ENCODE measurements at places on chromosomes 3 and 15.

- DNase-seq = no peak
Measured at GRCh38 chr3:81789691-81790090, 28.2 kb upstream of the GBE1 start.

DNA sequence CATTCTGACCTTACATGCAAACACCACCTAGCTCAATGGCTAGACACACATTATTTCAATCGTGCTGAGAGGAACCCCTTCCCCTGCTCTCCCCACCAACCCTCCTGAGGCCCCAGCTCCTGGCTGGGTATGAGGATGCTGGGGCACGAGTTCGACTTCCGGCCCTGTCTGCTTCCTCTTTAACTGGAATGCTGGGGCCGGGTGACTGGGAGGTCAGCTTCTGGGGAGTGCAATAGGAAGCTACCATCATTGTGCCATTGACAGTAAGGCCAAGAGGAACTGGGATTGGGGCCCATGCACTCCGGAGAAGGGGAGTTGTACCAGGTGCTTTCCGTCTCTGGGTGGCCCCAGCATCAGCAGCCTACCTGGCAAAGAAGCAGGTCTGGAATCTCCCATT is 15.6 kb upstream of the TLE3 start:
- DNase-seq = no peak

- DNase-seq = no peak
Measured at GRCh38 chr3:120162400-120162799, 68.2 kb upstream of the GSK3B start.

DNA sequence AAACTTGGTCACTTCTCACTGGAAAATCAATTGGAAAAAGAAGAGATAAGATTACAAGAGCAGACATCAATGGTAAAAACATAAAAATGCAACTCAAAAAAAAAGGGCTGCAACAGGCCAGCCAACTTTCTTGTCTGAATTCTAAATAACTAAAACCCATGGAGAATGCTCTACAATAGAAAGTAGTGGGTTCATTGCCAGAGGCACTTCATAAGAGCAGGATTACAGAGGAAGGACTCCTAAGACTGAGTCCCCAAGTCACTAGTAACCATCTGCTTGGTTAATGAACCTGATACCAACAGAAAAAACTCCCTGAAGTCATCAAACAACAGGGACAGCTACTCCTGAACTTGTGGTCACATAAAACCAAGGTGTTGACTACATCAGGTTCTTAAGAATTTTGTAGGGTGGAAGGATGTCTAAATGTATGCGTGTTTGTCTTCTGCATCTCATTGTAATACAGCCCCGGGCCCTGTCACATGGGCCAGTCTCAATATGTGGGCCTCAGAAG is 148.6 kb downstream of the IMPG2 start:
- no peak for DNase-seq

GRCh38 chr15:33425142-33425541 is 114.4 kb downstream of the RYR3 start:
- DNase-seq = no peak

- DNase-seq = no peak
Measured at GRCh38 chr3:188578576-188579363, 424.8 kb downstream of the LPP start.

DNA sequence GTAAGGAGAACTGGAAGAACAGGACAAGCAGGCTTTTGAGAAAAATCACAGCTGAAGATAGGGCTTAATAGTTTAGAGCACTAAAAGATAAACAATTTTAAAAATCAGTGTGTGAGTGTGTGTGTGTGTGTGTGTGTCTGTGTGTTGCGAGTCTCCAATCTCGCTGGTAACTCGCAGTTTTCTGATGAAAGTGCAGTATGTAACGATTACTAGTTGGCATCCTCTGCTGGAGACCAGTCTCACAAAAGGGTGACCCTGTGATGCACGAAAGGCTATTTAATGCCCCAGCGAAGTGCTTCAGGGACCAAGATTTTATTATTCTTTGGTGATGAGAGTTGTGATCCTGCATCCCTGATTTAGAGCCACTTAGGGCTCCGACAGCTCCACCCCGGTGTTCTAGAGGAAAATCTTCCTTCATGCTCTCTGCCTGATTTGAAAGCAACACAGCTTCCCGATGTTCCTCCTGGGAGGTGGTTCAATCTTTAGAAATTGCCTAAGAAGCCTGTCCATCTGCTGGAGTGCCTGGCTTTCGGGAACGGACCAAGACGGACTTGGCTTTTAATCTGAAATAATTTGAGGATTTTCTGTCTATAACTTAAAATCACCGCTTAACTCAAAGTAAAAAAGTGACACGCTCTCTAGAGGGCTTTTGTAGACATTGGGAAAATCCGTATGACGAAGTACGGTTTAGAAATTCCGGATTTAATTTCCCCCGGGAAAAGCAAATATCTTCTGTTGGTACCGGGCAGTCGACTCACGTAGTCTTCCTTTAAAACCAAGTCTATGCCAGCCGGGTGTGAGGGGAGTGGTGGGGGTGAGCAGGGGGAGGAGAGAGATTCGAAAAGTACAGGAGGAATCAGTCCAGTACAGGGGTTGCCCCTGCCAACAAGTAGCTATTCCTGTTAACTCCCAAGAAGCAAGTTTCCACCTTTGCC is 1.1 kb upstream of the ALCAM start:
- no peak for DNase-seq
